ENCODE measurements at places on chromosomes 6 and 20.

DNA sequence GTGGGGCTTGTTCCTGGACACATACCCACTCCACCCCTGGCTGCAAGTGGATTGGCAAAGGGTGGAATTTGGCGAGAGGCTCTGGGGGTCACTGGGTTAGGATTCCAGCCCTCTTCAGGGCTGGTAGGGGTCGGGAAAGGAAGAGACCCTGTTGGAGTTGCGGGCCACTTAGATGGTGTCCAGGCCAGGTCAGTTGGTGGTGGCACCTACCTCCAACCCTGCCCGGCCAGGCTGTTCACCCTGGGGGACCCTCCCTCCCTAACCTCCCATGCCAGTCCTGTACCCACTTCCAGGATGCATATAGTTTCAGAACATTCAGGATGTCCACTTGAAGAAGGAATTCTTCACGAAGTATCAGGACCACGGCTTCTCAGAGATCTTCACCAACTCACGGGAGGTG is 21.0 kb downstream of the CAPN11 start:
- DNase-seq = no peak

GRCh38 chr20:38094373-38094891 is 60.9 kb downstream of the RPRD1B start:
- peak; percentile 81 for DNase-seq

GRCh38 chr6:139135578-139136545 is 982 bp downstream of the HECA start:
- DNase-seq = peak; percentile 51

DNA sequence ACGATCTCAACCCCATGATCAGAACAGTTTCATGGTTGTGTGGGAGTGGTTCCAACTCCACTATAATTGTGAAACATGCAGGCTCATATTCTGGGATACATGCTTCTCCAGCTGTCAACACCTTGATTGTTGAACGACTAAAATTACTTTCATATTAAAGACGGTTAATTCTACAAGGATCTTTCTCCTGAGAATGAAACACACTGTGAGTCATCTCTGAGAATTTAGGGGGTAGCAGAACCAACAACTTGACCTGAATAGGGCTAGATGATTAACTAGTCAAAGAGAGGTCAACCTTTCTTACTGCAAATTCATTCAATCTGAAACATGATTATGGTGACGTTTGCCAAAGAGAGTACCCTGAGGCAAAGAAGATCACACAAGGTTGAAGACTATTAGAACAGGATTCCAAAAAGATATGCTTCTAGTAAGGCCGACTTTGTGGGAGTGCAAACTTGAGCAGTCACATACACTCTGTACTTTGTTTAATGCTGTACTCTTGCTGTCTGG is 175.2 kb upstream of the CITED2 start:
- DNase-seq = no peak

- DNase-seq = no peak
These were observed 6.4 kb downstream of the BLOC1S5 start for GRCh38 chr6:8057793-8058192.

DNA sequence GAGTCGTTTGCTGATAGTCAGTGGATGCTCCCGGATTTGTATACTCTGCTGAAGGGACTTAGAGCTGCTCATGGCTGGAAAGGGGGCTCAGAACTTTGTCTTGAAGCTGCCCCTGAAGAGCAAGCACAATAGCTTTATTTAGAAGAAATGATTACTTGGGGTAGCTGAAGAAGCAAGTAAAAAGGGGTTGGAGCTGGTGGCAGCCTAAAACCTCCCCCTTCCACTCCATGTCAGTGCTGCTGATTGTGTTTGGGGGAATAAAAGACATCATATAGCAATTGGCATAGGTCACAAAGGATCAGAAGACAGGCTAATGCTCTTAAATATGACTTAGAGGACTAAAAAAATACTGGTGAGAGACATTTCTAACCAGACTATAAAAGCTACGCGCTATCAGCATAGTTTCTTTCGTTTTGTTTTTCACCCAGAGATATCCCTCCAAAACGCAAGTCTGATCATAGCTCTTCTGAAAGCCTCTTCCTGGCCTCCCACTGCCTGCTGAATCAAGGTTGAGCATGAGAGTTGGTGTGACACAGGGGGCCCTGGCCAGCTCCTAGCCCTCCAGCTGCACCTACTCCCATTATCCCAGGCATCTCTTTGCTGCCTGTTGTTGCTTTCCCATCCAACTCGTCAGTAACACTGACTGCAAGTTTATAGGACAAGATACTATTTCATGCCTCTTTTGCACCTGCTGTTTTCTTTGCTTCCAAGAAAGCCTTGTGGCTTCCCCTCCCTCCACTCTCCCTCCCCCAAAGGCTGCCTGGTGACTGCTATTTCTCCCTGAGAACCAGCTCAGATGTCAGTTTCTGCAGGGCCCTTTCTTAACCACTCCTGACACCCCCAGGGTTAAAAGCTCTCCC is 33.9 kb upstream of the SGK1 start:
- peak; percentile 25 for DNase-seq

- DNase-seq = peak; percentile 34
These were observed 910 bp upstream of the ADTRP start for GRCh38 chr6:11779329-11780096.

DNA sequence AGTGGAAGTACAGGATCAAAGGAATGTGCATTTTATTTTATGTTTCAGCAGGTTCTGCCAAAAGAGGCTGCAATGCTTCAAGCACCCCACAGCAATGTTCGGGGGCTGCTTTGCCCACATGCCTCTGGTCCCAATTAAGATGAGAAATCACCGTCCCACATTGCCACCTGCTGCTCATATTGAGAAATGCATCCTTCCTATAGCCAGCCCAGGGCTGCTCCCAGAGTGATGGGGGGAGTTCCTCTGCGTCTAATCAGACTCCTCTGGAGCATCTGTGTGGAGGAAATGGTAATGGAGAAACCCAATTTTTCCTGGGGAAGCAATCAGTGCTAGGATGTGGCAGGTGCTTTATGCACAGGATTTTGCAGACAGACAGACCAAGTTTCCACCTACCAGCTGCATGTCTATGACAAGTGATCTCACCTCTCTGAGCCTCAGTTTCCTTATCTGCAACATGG is 33.7 kb downstream of the PTGIS start:
- DNase-seq = peak; percentile 46

DNA sequence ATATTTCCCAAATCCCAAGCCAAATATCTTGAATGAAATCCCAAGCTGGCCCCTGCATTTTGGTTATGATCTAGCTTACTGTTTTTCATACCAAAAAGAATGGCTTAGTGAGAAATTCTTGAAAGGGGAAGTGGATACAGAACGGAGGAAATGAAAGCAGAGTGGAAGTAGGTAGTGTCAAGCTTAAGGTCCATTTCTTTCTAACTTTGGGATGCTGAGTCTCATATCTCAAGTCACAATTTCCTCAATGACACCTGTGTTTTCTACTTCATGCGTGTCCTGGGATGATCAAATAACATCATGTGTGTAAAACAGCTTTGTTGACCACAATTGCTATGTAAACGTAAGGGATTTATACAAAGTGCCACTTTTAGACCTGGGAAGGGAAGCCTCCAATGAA is 238.8 kb upstream of the SLC35B3 start:
- peak; percentile 78 for DNase-seq

- DNase-seq = no peak
These were observed at the start of gene CST2 for GRCh38 chr20:23826541-23827021. CST2 (minus strand) TSS chr20:23826729; CDS start chr20:23826660, 69 bp downstream.

- peak; percentile 15 for DNase-seq
These were observed 235.3 kb upstream of the NRSN1 start for GRCh38 chr6:23890543-23891227.

DNA sequence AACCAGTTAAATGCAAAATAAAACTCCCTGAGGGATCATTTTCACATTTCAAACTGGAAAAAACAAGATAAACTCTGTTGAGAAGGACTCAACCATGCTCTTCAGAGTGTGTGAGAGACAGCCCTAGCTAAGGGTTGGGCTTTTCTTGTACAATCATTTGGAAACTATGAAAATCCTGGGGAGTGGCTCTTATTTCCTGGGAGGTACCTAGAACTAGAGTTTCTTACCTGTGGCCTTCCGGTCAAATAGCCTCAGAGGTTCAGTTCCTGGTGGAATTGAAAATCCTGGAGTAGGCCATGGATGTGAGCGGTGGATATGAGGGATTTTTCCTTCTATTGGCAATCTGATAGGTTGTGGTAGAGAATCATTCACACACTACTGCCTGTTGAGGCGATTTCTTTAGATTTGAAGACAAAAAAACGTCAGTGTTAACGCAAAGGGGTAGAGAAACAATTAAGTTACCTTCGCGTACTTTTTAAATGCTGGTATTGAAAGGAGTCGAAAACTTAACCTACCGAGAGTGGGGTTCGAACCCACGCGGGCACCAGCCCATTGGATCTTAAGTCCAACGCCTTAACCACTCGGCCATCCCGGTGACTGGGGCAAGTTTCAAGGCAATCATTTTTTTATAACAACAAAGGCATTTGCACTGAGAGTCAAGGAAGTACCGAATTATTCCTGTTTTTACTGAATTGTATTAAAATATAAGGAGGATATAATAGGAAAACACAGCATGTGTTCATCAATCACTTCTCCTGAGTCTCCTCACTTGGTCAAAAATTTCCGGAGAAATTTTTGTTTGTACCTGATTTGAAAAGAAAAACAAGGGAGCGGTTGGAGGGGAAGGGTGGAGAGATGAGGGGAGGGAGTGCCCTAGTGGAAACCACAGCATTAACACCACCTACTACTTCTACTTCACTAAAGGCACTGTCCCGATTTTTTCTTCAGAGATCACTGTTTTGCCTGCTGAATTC is 191.3 kb downstream of the OR2B2 start:
- DNase-seq = no peak

DNA sequence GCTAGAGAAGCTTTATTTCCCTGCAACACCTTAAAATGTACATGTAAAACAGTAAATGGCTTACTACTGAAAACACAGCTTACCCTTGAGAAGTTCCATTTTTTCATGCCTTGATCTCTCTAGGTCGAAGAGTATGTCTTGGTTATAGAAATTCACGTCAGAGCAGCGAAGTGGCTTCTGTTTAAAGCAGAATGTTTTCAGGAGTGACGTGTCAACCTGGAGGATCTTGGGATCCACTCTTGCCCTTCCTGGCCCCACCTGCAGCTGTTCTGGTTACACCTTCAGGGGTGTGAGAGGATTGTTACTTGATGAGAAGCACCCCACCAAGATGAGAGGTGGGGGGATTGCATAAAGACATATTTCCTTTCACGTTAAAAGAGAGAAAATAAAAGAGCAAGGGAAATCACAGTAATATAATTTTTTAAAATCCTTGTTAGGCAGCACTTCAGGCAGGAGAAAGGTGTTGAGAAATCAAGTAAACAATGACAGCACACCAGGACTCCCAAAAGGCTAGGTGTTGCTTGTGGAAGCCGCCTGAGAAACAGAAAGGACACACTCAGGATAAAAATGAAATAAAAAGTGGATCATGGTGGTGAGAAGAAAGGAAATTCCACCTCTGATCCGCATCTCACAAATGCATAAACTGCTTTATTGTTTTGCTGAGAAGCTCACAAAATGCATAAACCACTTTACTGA is 149.7 kb downstream of the UNC5CL start:
- DNase-seq = no peak

- DNase-seq = no peak
These were observed 3.9 kb upstream of the INSM1 start for GRCh38 chr20:20363799-20364592.

DNA sequence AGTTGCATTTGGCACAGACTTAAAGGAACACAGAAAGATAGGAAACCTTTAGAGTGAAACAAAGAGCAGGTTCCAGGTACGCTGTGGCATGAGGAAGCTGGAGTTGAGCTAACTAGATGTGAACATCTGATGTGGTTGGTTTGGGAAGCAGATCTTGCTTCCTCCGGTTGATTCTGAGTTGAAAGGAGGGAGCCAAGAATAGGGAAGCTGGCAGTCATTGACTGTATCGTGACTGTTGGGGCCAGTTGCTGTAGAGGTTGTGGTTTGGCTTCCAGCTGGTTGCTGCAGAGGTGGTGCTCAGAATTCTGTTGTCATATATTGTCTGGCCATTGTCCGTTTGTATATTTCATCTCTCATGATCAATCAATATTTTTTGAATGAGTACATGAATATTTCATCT is 325.9 kb downstream of the PLCB1 start:
- peak; percentile 93 for DNase-seq

DNA sequence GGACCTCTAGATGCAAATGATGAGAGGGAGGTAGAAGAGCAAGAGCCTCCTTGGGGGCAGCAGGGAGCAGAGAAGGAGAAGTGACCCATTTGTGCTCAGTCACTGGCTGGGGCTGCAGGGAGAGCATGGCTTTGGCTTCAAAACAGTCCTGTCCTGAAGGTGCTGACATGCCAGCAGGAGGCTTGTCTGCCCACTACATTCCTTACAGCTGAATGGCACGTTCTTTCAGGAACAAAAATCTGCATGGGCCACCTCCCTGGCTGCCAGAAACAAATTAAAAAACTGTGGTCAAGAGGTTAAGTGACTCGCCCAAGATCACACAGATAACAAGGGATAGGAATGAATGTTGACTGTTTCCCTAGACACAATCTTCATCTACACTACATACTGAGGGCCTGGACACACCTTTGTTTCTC is 188.8 kb downstream of the HIVEP2 start:
- DNase-seq = no peak

- DNase-seq = no peak
These were observed 119.7 kb downstream of the PSMB1 start for GRCh38 chr6:170433163-170434116.

DNA sequence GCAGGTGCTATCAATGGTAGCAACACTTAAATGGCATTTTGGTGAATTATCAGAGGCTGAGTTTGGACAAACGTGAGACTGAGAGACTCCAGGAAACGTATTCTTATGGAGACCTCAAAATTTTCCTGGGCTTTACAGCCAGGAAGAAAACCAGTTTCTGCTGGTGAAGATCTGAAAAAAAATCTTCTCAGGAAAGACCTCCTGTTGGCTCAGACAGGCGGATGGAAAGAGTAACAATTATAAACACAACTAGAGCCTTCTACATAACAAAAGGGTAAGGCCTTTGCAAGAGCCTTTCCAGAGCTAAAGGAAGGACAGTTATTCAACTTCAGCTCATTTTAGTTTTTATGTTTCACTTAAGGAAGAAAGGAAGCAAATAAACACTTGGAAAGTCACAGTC is 274.4 kb downstream of the THBS2 start:
- DNase-seq = no peak

GRCh38 chr6:26012061-26012460 is 49.5 kb downstream of the TRIM38 start:
- DNase-seq = peak; percentile 29

DNA sequence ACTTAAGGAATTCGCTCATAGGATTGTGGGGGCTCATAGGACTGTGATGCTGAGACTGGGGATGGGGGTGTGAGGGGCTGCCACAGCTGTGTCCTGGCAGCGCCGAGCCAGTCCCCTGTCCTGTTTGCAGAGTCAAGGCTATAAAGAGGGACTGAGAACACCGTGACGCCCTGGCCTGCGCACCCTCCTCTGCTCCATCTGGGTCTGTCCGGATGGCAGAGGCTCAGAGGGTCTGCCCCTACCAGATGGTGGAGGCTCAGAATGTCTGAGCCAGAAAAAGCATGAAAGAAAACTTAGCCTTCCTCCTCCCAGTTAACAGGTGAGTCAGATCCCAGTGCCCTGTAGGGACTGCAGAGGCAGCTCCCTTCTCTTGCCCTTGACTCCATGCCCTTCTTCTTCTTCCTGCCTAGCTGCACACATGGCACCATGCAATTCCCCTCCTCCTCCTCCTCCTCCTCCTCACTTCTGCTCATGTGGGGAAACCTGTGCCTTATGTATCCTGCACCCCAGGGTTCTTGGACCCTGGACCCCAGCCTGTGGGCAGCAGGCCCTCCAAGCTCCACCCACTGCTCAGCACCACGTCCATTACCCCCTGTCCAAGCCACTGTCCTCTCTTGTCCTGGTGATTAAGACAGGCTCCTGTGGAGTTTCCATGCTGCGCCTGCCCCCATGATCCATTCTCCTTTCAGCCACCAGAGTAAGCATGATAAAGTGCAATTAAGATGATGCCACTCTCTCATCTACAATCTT is 410.0 kb upstream of the SULF2 start:
- DNase-seq = no peak
